ENCODE measurements at places on chromosomes 1 and 21.
A peak's percentile ranks its signal among the peaks of the same experiment; 100 is the strongest.

DNA sequence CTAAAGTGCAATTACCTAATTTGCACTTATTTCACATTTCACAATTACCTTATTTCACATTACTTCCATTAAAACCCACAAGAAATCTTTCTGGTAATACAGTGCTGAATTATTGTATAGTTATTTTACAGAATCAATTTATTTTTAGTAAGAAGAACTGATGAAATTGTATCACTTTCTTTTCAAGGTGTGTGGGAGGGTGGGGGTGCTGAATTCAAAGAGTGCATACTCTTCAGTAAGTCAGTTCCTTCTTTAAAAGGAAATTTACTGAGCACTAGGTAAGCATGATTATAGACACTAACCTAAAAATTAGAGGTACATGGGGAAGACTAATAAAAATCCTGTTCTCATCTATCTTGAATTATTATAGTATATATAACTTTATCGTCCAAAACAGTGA is 731.6 kb upstream of the ADGRL4 start:
- DNase-seq, result no peak

DNA sequence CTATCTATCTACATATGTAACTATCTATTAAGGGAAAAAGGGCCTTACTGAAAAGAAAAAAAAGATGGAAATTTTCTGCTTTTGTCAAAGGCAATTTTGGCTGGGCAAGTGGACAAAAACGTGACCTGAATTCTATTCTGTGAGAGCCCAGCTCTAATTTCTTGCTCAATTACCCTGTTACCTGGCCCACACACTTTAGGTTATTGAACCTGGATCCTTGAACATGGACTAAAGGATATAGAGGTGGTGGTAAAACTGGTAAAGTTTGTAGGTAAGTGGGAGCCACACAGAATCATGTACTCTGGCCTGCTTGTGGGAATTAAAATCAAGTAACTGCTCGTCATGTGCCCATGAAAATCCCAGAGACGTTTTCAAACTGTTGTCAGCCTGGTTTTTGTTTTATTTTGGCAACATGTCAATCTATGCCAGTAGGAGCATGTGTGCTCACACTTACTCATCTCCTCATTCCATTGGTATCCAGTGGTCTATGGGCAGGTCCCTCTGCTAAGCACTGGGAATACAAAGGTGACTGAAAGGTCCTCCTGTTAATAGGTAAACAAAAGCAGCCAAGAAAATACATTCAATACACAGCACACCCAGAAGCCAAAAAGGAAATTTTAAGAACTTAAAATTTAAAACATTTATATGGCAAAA is 113.7 kb upstream of the WARS2 start:
- DNase-seq, result no peak

GRCh38 chr1:27045973-27046558 is 33.4 kb upstream of the TENT5B start:
- peak; percentile 25 for DNase-seq

GRCh38 chr1:210598135-210598652 is 269.5 kb downstream of the HHAT start:
- DNase-seq, result no peak

GRCh38 chr1:92975551-92976232 is 14.4 kb upstream of the DIPK1A start:
- DNase-seq, result no peak

GRCh38 chr1:14954210-14954609 is 199.3 kb upstream of the TMEM51 start:
- no peak for DNase-seq

GRCh38 chr1:20974069-20974468 is 187.0 kb upstream of the HP1BP3 start:
- no peak for DNase-seq

DNA sequence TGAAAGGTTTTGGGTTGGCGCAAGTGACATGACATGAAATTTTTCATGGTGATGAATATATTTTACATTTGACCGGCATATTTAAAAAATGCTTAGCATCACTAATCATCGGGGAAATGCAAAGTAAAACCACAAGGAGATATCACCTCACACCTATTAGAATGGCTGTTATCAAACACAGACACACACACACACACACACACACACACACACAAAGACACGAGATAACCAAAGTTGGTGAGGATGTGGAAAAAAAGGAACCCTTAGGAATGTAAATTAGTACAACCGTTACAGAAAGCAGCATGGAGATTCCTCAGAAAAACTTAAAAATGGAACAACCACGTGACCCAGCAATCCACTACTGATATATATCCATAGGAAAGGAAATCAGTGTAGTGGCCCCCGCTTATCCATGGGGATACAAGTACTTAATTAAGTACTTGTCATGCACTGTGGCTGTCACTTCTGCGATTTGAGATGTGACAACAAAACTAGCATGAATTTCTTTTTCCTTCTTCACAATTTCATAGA is 15.9 kb upstream of the PRELP start:
- DNase-seq, result no peak

GRCh38 chr1:38179483-38179882 is 132.9 kb upstream of the POU3F1 start:
- no peak for DNase-seq

DNA sequence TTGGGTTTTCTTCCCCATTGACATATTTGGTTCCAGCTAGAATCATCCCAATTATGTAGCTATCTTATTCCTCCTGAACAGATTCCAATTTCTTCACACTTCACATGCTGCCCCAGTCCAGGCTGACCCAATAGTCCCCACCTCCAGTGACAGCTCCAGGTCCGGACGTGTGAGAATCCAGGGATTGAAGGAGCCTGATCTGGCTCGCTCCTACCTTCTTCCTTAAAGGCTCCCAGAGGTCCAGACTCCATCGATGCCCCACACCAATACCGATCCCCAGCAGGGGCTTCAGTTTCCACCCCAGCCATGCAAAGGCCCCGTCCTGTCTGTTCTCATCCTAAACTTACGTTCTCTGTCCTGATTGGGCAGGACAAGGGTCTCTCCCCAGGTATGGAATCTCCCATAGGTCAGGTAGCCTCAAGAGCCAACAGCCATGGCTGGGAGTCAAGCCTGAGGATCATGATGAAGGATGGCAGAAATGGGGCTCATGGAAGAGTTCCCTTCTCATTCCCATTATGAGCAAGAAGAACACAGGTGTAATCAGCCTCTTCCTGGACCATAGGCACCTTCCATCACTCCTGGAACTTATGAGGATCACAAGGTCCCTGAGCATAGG is 20.4 kb upstream of the SLAMF9 start:
- DNase-seq, result no peak

GRCh38 chr1:211347077-211347844 is 20.6 kb downstream of the TRAF5 start:
- no peak for DNase-seq

GRCh38 chr1:109658533-109659042 is 2.7 kb downstream of the GSTM4 start:
- no peak for DNase-seq

DNA sequence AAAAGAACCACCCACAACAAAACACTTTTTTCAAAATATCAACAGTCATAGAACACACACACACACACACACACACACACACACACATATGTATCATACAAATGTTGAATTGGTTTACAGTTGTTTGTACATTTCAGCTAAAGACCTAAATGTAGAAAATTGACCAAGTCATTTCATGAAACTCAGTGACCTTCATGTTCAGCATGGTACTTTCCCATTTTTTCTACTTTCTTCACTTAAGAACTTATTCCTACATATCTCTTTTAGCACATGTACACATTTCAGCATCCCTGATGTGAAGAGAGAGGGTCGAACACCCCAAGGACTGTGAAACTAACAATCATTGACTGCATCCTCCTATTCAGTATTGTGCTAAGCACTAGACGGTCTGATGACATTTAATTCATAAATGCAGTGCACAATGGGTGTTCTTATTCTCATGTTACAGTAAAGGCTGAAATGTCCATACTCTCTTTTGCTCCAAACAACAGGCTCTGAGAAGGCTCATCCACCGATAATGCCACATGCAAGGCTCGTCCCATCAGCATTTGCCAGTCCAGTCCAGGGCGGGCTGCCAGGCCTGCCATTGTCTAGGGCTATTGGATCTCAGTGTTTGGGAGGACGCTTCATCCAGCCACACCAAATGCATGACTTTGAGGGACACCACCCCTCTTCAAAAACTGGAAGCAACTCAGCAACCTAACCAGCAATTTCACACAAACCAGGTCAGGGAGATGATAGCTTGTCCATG is 150.1 kb upstream of the RUNX1 start:
- DNase-seq, result no peak

GRCh38 chr1:201090541-201090940 is 21.7 kb downstream of the CACNA1S start:
- DNase-seq, result no peak

DNA sequence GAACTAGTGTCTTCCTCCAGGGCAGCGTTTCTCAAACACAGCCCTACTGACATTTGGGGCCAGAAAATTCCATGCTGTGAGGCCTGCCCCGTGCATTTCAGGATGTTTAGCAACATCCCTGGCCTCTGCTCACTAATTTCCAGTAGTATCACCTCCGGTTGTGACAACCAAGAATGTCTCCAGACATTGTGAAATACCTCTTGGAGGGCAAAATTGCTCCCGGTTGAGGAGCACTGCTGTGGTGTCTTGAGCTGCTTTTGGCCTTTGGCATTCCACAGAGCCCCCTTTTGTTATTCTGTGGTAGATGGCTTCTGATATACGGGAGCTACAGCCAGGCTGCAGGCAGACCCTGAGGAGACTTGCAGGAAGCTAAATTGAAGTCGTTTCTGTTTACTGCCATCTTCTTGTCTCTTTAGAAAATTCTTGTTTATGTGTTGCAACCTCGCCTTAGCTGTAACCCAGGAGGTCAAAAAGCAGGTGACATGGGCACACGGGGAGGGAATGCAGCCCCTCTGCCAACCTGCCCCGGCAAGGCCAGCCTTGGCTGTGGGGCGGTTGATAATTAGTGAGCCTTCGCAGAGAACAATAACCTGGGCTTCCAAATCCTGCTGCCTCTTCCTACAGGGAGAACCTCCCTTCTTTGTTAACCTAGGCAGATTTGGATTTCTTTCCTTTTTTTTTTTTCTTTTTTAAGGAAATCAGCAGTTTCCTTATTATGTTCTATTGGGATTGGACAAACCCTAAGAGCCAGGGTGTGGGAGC is 74.7 kb upstream of the AKT3 start:
- DNase-seq, result no peak

DNA sequence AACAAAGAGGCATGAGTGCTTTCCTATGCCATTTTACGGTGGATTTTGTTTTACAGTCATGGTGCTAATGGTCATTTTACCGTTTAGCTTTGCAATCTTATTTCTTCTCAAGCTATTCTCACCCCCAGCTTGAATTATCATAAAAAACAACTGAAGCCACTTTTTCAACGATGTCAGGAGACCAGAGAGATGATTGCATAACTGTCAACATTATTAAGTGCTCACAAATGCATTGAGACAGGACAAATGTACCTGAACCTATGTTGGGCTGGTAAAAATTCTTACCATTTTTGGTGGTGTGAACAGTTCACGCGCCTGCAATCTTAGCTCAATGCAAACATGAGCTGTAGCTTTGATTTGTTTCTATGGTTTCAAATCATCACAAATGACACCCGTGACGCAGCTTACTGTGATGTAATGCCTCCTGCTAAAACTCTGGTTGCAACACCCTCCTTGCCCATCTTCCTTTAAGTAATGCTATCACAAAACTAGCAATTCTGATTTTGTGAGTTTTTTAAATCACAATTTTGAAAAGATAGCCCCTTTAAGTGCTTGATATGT is 104.4 kb downstream of the UCHL5 start:
- DNase-seq, result no peak

DNA sequence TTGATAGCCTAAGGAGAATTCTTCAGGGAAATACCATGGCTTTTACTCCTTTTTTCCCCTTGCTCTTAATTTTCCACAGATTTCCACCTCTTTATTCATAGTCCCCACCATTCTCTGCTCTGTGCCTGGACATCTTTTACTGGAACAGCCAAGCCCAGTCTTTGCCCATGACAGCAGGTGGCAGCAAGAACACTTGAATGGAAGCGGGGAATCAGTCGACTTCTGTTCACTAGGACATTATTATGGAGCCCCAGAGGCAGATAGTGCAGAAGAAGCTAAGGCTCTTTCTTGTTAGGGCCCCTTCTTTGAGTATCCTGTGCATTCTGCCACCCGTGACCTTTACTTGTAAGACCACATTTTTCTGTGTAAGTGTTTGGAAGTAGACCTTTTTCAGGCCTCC is 6.3 kb downstream of the OR14I1 start:
- peak; percentile 2 for DNase-seq

- DNase-seq, result no peak
These were observed 9.9 kb downstream of the SYNJ1 start for GRCh38 chr21:32717851-32718316.

- no peak for DNase-seq
These were observed 2.4 kb downstream of the PGLYRP4 start for GRCh38 chr1:153346077-153346723.

GRCh38 chr1:87983841-87984240 is 655.2 kb downstream of the LMO4 start:
- no peak for DNase-seq

DNA sequence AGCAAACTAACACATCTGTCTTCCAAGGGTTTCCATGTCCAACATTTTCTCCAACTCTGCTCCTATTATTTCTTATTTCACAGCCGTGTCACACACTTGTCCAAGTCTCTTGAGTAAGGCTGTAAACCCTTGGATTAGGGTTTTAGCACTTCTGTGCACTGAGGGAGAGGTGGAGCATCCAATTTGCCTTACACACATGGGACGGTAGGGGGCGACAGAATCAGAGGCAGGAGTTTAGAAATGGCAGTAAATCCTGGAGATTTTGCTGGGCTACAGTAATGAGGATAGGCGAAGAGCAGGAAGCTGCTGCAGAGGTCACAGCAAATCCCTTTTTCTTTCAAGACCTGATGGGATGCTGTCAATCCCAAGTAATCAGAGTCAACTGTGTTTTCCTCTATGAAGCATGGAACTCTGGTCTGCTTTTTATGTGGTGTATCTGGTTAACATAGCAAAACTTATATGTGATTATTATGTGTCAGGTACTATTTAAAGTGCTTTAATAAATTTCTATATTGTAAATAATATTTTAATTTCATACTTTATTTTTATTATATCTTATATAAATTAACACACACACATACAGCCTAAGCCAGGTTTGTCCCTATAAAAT is 15.4 kb upstream of the LCE5A start:
- no peak for DNase-seq

DNA sequence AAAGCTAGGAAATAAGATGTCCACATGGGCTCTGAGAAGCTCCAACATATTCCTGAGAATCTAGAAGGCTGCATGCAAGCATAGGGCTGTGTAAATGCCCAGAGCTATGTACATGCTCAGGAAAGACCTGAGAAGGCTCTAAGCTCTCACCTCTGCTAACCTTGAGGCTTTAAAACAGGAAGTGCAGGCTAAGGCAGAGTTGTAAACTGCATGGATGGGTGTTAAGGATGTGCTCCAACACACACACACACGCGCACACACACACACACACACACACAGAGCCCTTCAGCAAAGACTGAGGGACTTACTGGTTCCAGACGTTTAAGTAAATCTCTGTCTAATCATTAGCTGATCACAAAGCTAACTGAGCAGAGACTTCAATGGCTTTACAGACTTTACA is 162.9 kb downstream of the TRABD2B start:
- DNase-seq, result no peak

DNA sequence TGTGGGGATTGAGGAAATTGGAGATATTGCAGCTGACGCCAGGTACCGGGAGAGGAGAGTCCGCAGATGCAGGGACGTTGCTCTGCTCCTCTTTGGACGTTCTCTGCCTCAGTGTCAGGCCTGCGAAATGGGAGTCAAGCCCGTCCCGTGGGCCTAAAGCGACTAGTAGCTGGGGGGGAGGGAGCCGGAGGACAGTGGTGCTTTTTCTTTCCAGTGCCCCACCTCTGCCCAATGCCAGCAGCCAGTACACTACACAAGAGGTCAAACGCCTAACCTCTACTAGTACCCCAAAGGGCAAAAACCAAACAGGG is 413.6 kb upstream of the ESRRG start:
- DNase-seq, result no peak
